ENCODE measurements at places on chromosomes 7 and 10. TPM values are rescaled to one million over a fixed set of nuclear protein-coding genes. Genes with fewer than 3 reads are reported as not detected.

The RGR gene
- total RNA-seq = not detected

The TMEM184A gene
- total RNA-seq = 0.09 TPM

The HMX3 gene
- not detected for total RNA-seq

The PRXL2A gene
- 4.9 TPM for total RNA-seq

The ADIRF gene
- total RNA-seq = 110 TPM

The COA1 gene
- 31.7 TPM for total RNA-seq

The PCBD1 gene
- 25.2 TPM for total RNA-seq
